Right atrium auricular region (tissue), 2 donors: ENCODE measurements at places on chromosomes 7 and 10. TPM values are rescaled to one million over a fixed set of nuclear protein-coding genes. Genes with fewer than 3 reads are reported as not detected.

TBC1D12 gene
- total RNA-seq, result 8.4 TPM

HMX2 gene
- total RNA-seq, result not detected

DYDC2 gene
- total RNA-seq, result not detected

- H3K27ac ChIP-seq, result no peak overlapping the region
- no peaks in the 10 kb centered on the region for H3K27me3 ChIP-seq
- H3K36me3 ChIP-seq, result no peaks in the 10 kb centered on the region
- DNase-seq, result no peak
- no peaks in the 10 kb centered on the region for H3K4me1 ChIP-seq
These were observed 156.8 kb upstream of the PHYHIPL start for GRCh38 chr10:59019603-59020002.

DNA sequence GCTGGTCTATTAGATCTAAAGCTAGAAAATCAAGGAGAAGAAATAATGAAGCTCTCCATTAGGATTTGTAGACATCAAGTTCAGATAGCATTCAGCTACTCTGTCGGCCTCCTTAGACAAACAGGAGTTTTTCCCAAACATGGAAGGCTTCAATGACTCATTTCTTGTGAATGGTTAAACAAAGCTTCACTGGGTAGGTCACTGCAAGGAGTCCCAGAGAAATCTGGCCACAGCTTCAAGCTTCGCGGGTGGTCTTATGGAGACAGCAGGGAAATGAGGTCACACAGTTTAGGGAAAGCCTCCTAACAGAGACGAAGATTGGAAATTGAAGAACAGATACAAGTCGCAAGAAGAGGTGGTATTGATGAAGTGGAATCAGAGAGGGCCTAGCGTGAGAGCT lies 22.6 kb upstream of the LRRC72 start:
- no peak overlapping the region for H3K27ac ChIP-seq
- no peak for DNase-seq
- H3K27me3 ChIP-seq, result no peaks in the 10 kb centered on the region
- H3K36me3 ChIP-seq, result no peaks in the 10 kb centered on the region
- H3K4me3 ChIP-seq, result no peak overlapping the region
- no peaks in the 10 kb centered on the region for H3K4me1 ChIP-seq

GRCh38 chr7:158811461-158811860 lies 17.8 kb downstream of the ESYT2 start:
- H3K36me3 ChIP-seq, result peaks cover 6% of the 10 kb centered on the region
- no peak for DNase-seq
- H3K4me1 ChIP-seq, result peaks cover 68% of the 10 kb centered on the region
- no peaks in the 10 kb centered on the region for H3K27me3 ChIP-seq

- DNase-seq, result no peak
- no peak overlapping the region for H3K4me3 ChIP-seq
- H3K27ac ChIP-seq, result no peak overlapping the region
- no peaks in the 10 kb centered on the region for H3K27me3 ChIP-seq
- no peaks in the 10 kb centered on the region for H3K4me1 ChIP-seq
These were observed 281.0 kb upstream of the PTER start for GRCh38 chr10:16155834-16156233.

GRCh38 chr10:71718165-71718698 lies 1.3 kb downstream of the C10orf105 start:
- no peaks in the 10 kb centered on the region for H3K27me3 ChIP-seq
- H3K27ac ChIP-seq, result peak overlapping the region; percentile 53

GRCh38 chr10:82128527-82128926 lies 253.5 kb downstream of the NRG3 start:
- DNase-seq, result no peak
- H3K4me1 ChIP-seq, result no peaks in the 10 kb centered on the region
- H3K36me3 ChIP-seq, result no peaks in the 10 kb centered on the region
- no peaks in the 10 kb centered on the region for H3K27me3 ChIP-seq
- H3K4me3 ChIP-seq, result no peak overlapping the region
- H3K27ac ChIP-seq, result no peak overlapping the region

DNA sequence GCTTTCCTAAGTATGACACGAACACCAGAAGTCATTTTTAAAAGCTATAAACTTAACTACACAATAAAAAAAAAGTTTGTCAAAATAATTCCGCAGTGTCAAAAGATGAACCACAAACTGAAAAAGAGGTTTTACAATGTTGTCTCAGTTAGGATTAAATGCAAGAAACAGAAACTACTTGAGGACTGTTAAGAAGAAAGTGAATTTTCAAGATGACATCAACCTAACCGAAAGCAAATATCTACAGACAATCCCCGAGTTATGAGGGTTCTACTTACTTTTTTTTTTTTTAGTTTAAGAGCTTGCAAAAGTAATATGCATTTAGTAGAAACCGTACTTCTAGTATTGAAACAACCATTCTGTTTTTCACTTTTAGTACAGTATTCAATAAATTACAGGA lies 62.3 kb downstream of the TFPI2 start:
- no peak overlapping the region for H3K4me3 ChIP-seq
- no peaks in the 10 kb centered on the region for H3K27me3 ChIP-seq
- DNase-seq, result no peak
- H3K4me1 ChIP-seq, result no peaks in the 10 kb centered on the region
- no peak overlapping the region for H3K27ac ChIP-seq
- no peaks in the 10 kb centered on the region for H3K36me3 ChIP-seq

GRCh38 chr10:62554632-62555199 lies 180.5 kb downstream of the ZNF365 start:
- no peaks in the 10 kb centered on the region for H3K4me1 ChIP-seq
- no peak overlapping the region for H3K4me3 ChIP-seq
- no peak overlapping the region for H3K27ac ChIP-seq
- no peaks in the 10 kb centered on the region for H3K27me3 ChIP-seq
- H3K36me3 ChIP-seq, result no peaks in the 10 kb centered on the region

- H3K36me3 ChIP-seq, result no peaks in the 10 kb centered on the region
- H3K27me3 ChIP-seq, result no peaks in the 10 kb centered on the region
- no peak overlapping the region for H3K4me3 ChIP-seq
- DNase-seq, result no peak
These were observed 290.2 kb upstream of the SEMA3C start for GRCh38 chr7:81209059-81209458.
